Thymus (tissue), 14 donors: ENCODE measurements at places on chromosomes 2 and 18. TPM values are rescaled to one million over a fixed set of nuclear protein-coding genes. Genes with fewer than 3 reads are reported as not detected.

CHST9 gene
- 0.24 TPM for total RNA-seq

- DNase-seq = no peak
Measured at GRCh38 chr2:43406651-43407279, 180.4 kb upstream of the ZFP36L2 start.

- no peak for DNase-seq
Measured at GRCh38 chr2:174699993-174700766, 64.1 kb downstream of the CHRNA1 start.

GRCh38 chr2:240353086-240353798 lies 82.2 kb upstream of the GPC1 start:
- DNase-seq = no peak
